Skin of body (tissue), 3 donors: ENCODE measurements at places on chromosomes 1 and 21. TPM values are rescaled to one million over a fixed set of nuclear protein-coding genes. Genes with fewer than 3 reads are reported as not detected.

INSRR gene
- total RNA-seq = under 0.01 TPM

S100A8 gene
- 337 TPM for total RNA-seq

CD1B gene
- total RNA-seq = not detected

CD48 gene
- total RNA-seq = 8.2 TPM

GIPC2 gene
- 2.3 TPM for total RNA-seq

TNFRSF14 gene
- total RNA-seq = 18.1 TPM

AIRE gene
- 0.30 TPM for total RNA-seq
